ENCODE measurements at places on chromosomes 4 and X. TPM values are rescaled to one million over a fixed set of nuclear protein-coding genes. Genes with fewer than 3 reads are reported as not detected.

The SSX1 gene
- not detected for total RNA-seq

The ACE2 gene
- total RNA-seq = not detected

The RAB41 gene
- total RNA-seq = not detected

The BCORL1 gene
- total RNA-seq = 9.6 TPM

The AMER1 gene
- 9.9 TPM for total RNA-seq

The IGSF1 gene
- 23.6 TPM for total RNA-seq

The FHDC1 gene
- total RNA-seq = 17.1 TPM

- peak; percentile 21 for DNase-seq
- peak overlapping the region; percentile 68 for H3K27ac ChIP-seq
- peak overlapping the region; percentile 95 for H3K4me3 ChIP-seq
- H3K27me3 ChIP-seq = no peaks in the 10 kb centered on the region
- H3K36me3 ChIP-seq = peaks cover 10% of the 10 kb centered on the region
Measured at GRCh38 chr4:88522702-88523324, 763 bp downstream of the PYURF start.

DNA sequence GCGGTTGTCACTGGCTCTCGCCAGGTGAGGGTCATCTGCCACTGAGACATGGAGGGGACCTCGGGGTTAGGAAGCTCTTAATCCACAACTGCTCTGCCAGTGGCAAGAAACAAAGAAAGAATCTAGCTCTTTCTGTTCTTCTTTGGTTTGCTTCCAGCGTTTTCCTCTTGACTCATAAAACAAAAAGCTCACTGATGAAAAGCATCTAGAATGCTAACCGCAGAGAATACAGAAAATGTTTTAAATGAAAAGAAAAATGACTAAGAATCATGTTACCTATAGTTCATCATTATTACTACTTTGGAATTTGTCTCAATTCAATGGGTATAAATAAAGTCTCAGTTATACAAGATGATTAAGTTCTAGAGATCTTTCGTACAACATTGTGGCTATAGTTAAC lies 274.8 kb upstream of the TENM3 start:
- no peak for DNase-seq
- no peak overlapping the region for H3K27ac ChIP-seq
- H3K4me1 ChIP-seq = peaks cover 35% of the 10 kb centered on the region
- H3K36me3 ChIP-seq = no peaks in the 10 kb centered on the region
- no peak overlapping the region for H3K4me3 ChIP-seq

DNA sequence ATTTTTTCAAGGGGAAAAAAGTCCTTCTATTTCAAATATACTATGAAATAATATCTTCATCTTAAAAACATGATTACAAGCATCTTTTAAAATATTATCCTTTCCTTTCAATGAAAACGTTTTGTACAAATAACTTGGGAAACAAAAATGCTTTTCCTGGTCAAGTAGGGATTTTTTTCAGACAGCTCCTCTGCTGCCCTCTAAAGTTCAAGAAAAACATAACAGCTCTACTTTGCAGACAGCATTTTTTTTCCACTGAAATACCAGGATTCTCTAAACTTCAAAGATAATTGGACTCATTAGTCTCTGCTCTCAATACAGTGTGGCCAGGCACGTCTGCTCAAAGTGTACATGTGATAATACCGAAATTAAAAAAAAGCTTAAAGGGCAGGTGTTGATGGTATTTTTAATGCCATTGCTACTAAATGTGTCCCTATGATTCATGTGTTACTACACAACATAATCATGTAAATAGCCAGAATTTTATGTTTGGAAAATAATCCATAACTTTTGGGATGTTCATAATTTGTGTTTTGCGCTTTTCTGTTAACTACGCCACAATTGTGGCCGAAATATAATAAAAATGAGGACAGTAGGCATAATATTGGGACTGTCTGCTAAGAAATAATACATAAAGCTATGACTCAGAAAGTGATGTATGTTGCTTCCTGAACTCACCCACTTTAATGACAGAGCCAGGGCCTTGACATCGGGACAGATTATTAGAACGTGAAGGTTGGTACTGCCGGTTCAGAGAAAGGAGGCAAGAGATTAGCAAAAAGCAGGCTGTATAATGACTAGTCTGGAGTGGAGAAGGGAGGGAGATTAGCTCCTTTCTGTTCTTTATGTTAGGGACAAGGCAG lies 478.9 kb downstream of the KCNIP4 start:
- H3K4me3 ChIP-seq = no peak overlapping the region
- no peak overlapping the region for H3K27ac ChIP-seq
- no peaks in the 10 kb centered on the region for H3K27me3 ChIP-seq

DNA sequence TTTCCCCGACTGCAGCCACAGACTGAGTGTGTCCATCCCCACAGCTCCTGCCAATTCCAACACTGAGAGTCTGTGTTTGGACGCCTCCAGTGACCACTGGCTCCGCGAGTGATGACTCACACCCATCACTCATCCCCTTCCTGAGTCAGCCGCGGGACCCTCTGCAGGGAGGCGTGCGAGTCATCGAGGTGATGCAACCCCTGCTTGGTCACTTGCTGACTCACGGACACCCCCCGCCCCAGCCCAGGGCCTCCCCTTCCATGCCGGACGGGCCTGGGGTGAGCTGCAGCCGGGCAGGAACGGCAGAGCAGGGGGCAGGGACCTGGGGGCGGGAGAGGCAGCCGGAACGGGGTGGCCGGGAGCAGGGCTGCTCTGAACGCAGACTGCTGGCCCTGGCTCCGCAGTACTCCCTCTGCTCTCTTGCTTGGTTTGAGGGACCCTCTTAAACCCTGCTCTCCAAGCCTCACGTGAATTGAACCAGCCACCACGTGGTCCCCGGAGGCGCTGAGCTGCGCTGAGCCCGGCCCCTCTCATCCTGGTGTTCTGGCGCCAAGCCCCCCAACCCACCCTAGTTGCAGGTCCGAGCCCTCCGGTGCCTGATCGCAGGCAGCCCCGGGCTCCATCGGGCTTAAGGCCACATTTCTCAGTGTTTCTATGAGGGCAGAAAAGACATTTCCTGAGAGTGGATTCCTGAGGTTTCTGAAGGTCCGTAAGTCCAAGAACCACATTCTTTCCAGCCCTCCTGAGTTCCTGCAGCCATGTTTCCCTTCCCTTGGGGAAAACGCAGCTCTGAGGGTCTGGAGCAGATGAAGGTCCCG lies 32.4 kb downstream of the FGFRL1 start:
- peak; percentile 59 for DNase-seq
- no peaks in the 10 kb centered on the region for H3K36me3 ChIP-seq
- H3K27ac ChIP-seq = no peak overlapping the region
- H3K4me3 ChIP-seq = no peak overlapping the region
- H3K4me1 ChIP-seq = 0 out of 2 replicates have a peak, but pooled peaks cover 3% of the 10 kb centered on the region
- H3K27me3 ChIP-seq = peaks cover 10% of the 10 kb centered on the region

GRCh38 chr4:180422989-180423711 lies 1820.1 kb upstream of the TENM3 start:
- H3K36me3 ChIP-seq = no peaks in the 10 kb centered on the region
- H3K27me3 ChIP-seq = no peaks in the 10 kb centered on the region
- DNase-seq = no peak
- H3K4me3 ChIP-seq = no peak overlapping the region
- H3K4me1 ChIP-seq = no peaks in the 10 kb centered on the region

DNA sequence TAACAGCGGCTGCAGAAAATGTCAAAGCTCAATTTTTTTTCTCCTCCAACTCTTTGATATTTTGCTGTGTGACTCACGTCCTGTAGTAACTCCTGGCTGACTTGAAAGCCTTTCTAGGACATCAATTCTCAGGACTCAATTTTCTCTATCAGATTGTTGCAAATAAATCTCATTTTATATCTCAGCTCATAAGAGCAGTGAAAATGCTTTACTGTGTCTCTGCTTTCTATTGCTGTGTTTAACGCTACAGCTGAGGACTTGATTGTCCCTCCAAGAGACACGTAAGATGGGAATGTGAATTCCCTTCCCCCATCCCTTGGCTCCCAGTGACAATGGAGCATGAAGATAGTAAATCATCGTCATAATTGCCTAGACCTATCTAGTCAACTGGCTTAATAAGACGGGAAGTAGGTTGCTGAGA lies 20.5 kb upstream of the CBR4 start:
- H3K36me3 ChIP-seq = peaks cover 5% of the 10 kb centered on the region
- H3K4me1 ChIP-seq = peaks cover 23% of the 10 kb centered on the region
- DNase-seq = no peak
- no peak overlapping the region for H3K4me3 ChIP-seq

- peaks cover 22% of the 10 kb centered on the region for H3K4me1 ChIP-seq
- H3K4me3 ChIP-seq = no peak overlapping the region
- peaks cover 4% of the 10 kb centered on the region for H3K27me3 ChIP-seq
- H3K36me3 ChIP-seq = peaks cover 21% of the 10 kb centered on the region
Measured at GRCh38 chrX:9252182-9252581, 212.7 kb upstream of the TBL1X start.

DNA sequence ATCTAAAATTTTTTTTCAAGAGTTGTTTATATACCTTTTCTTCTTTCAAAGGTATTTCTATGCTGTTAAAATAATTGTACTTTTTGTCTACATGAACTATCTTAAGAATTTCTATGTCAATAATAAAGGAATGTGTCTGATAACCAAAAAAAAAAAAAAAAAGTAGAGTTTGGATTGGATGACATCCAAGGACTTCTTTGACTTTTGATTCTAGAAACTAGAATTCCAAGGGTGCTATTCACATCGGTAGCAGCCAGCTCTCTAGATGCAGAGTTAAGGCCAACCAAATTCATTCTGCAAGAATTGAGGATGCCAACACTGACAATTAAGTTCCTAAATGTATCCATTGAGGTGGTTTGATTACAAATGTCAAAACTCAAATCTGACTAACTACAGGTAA lies 42.0 kb upstream of the PRKG2 start:
- H3K4me3 ChIP-seq = no peak overlapping the region
- H3K4me1 ChIP-seq = peaks cover 2% of the 10 kb centered on the region

DNA sequence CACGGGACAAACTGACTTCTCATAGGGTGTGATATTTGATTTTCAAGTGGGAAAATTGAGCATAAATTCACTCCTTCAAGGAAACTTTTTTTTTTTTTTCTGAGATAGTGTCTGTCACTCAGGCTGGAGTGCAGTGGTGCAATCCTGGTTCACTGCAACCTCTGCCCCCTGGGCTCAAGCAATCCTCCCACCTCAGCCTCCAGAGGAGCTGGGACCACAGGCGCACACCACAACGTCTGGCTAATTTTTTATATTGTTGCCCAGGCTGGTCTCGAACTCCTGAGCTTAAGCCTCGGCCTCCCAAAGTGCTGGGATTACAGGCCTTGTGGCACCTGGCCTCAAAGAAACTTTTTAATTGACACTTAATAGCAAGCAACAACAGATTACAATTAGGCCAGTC lies 13.8 kb downstream of the CLDN34 start:
- no peaks in the 10 kb centered on the region for H3K36me3 ChIP-seq
- no peaks in the 10 kb centered on the region for H3K27me3 ChIP-seq
- no peak overlapping the region for H3K27ac ChIP-seq
- no peak for DNase-seq

GRCh38 chrX:53481816-53482465 lies 47.8 kb upstream of the HSD17B10 start:
- H3K4me1 ChIP-seq = peaks cover 5% of the 10 kb centered on the region
- peak; percentile 57 for DNase-seq
- H3K36me3 ChIP-seq = no peaks in the 10 kb centered on the region
- H3K4me3 ChIP-seq = no peak overlapping the region
- H3K27me3 ChIP-seq = 0 out of 2 replicates have a peak, but pooled peaks cover 2% of the 10 kb centered on the region

GRCh38 chr4:186820391-186820891 lies 96.8 kb upstream of the FAT1 start:
- H3K27ac ChIP-seq = no peak overlapping the region
- no peaks in the 10 kb centered on the region for H3K36me3 ChIP-seq
- H3K4me3 ChIP-seq = no peak overlapping the region
- no peak for DNase-seq

DNA sequence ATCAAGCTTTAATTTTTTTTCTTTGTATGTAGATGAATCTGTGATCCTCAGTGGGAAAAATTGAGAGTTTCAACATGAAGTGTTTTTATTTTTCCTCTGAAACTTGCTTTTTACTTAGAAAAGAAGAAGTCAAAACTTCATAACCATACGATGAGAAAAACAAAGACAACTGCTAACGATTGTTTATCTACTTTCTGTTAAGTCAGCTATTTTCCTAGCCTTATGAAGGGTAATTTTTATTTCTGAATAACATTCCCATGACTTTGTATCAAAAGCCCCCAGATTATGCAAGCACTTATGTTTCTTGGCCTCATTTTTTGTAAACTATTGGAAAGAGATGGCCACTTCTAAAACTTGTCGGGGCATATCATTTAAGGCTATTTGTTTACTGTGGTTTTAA lies 645.1 kb upstream of the PRKX start:
- H3K4me3 ChIP-seq = no peak overlapping the region
- H3K4me1 ChIP-seq = peaks cover 6% of the 10 kb centered on the region
- no peaks in the 10 kb centered on the region for H3K36me3 ChIP-seq
- no peaks in the 10 kb centered on the region for H3K27me3 ChIP-seq
- H3K27ac ChIP-seq = no peak overlapping the region

DNA sequence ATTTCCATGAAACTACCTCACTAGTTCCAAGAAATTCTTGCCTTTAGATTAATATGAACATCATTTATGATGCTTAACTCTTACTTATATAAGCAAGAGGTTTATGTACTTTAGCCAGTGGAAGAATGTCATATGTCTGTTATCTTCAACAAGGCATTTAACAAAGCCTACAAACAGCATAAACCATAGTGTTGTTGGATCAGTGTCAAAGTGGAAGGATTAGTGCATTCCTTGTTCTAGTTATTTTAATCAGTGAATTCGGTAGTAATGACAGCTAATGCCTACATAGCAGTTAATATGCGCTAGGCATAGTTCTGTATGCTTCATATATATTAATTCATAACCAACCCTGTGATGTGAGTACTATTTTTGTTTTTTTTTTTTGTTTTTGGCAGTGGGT lies 3.1 kb downstream of the PI4K2B start:
- no peak overlapping the region for H3K4me3 ChIP-seq
- peaks cover 28% of the 10 kb centered on the region for H3K27me3 ChIP-seq
- no peak overlapping the region for H3K27ac ChIP-seq
- H3K36me3 ChIP-seq = peaks cover 26% of the 10 kb centered on the region
- DNase-seq = no peak
- H3K4me1 ChIP-seq = peaks cover 14% of the 10 kb centered on the region

- no peaks in the 10 kb centered on the region for H3K27me3 ChIP-seq
- H3K4me3 ChIP-seq = no peak overlapping the region
- no peaks in the 10 kb centered on the region for H3K36me3 ChIP-seq
- DNase-seq = no peak
- H3K27ac ChIP-seq = no peak overlapping the region
Measured at GRCh38 chrX:87900320-87900908, 382.8 kb downstream of the KLHL4 start.

DNA sequence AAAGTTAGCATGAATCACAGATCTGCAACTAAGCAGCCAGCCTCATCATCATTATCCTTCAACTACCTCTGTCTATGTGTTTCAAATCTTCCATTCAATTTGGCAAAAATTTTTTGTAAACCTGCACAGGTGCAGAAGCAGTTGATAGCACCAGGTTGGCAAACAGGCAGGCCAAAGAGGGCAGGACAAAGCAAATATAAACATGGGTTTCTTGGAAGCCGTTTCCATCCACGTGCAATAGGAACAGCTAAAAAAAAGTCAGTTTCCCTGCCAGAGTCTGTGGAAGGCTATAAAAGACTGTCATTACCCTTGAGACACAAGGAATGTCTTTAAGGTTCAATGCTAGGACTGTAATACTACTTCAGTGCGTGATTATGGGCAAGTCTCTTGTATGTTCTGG lies 253.2 kb downstream of the PDHA2 start:
- no peaks in the 10 kb centered on the region for H3K36me3 ChIP-seq
- H3K27ac ChIP-seq = no peak overlapping the region
- no peak for DNase-seq

All from WTC11 (cell line).